ENCODE measurements at places on chromosomes 7 and 10.
A peak's percentile ranks its signal among the peaks of the same experiment; 100 is the strongest.

DNA sequence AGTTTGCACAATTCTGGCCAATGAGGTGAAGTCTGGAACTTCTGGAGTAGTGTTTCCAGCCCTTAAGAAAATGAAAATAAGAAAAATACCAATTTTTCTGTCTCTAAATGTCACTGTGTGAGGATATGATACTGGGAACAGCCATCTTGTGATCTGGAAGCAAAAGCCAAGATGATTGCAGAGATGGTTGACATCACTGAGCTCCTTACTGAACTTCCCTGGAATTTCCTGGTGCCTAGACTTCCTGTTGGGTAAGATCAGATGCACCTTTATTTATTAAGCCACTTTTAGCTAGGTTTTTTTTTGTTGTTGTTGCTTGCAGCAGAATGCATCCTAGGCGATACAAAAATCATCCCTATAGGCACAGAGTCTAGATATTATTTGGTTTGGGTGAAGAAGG is 27.3 kb upstream of the INHBA start:
- no peak for DNase-seq

DNA sequence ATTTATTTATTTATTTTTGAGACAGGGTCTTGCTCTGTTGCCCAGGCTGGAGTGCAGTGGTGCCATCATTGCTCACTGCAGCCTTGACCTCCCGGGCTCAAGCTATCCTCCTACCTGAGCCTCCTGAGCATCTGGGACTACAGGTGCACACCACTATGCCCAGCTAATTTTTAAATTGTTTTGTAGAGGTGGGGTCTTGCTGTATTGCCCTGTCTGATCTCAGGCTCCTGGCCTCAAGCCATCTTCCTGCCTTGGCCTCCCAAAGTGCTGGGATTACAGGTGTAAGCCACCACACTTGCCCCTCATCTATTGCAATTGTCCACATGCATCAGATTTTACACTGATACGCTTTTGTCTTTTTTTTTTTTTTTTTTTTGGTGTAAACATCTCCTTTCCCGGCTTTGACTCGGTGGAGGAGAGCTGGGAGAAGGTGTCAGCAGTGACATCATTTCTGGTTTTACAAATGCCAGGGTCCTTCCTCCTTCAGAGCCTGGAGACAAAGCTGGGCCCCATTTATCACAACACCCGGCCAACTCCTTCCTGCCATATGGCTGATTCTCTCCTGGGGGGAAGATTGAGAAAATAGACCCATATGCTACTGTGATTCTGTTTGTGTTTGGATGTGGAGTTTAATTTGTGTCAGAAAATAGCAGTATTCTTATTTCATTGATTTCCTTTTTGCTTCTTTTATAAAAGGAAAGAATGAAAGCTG is 61.3 kb downstream of the GALNT17 start:
- peak; percentile 44 for DNase-seq

- DNase-seq, result no peak
These were observed 99.9 kb downstream of the CUBN start for GRCh38 chr10:17029581-17030271.

DNA sequence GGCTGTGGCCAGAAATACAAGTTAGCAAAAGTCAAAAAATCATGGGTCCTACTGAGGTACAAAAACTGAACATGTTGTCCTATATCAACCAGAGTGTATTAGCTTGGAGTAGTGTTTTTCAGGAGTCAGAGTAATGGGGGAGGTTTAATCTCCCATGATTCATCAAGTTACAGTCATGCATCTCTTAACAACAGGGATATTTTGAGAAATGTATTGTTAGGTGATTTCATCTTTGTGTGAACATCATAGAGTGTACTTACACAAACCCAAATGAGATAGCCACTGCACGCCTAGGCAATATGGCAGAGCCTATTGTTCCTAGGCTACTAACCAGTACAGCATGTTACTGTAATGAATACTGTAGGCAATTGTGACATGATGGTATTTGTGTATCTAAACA is 14.9 kb upstream of the TES start:
- DNase-seq, result no peak

GRCh38 chr7:134831862-134832261 is 52.4 kb downstream of the CALD1 start:
- DNase-seq, result no peak

GRCh38 chr10:97034301-97034700 is 151.5 kb downstream of the SLIT1 start:
- no peak for DNase-seq

GRCh38 chr7:90771281-90771680 is 175.2 kb downstream of the CDK14 start:
- DNase-seq, result no peak

DNA sequence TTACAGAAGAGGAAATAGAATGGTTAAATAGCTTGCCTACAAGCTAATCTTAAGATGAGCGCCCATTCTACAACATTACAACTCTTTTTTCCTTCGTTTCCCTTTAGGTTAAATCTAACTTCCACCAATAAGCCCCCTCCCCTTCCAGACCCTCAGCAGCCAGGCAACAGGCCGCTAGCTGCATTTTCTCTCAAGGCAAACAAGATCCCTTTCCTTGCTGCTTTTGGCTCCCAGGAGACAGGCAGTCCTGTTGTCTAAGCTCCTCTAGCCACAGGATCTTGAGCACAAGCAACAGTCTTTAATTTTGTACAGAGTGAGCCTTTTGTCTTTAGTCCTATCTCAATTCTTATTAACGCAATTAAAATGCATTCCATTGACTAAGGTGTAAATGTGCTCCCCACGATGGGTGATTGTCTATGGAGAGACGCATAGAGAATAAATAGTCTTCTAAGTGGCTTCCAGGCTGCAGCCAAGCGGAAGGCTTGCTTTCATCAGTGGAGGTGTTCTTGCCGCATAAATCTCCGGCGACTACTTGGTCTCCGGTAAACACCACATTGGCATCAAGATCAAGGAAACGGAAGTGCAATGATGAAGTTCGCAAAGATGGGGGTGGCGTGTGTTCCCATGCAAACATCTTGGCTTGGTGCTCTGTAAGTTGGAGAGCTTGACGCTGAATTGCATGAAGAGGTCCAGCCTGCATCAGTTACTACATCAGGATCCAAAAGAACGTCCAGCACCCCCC is 181.9 kb upstream of the LYZL2 start:
- no peak for DNase-seq

GRCh38 chr10:3173171-3173878 is 743 bp upstream of the PITRM1 start:
- no peak for DNase-seq

GRCh38 chr7:139775829-139776266 is 1.9 kb downstream of the HIPK2 start:
- peak; percentile 69 for DNase-seq

DNA sequence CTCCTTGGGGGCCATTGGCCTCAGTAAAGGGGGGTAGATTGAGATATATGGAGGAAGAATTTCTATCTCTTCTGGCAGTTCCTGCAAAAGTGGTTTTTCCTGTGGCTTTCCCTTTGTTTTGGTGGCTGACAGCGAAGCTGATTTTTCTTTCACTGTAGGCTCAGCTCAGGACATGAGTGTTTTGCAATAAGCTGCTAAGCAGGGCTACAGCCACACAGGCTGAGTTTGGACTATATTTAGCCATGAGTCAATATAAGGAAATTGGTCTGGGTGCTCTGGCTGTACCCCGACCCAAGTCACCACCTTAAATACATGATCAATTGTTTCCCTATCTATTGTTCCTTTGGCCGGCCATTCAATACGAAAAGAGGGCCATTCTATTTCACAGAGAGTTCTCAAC is 212.7 kb upstream of the KCND2 start:
- DNase-seq, result no peak

DNA sequence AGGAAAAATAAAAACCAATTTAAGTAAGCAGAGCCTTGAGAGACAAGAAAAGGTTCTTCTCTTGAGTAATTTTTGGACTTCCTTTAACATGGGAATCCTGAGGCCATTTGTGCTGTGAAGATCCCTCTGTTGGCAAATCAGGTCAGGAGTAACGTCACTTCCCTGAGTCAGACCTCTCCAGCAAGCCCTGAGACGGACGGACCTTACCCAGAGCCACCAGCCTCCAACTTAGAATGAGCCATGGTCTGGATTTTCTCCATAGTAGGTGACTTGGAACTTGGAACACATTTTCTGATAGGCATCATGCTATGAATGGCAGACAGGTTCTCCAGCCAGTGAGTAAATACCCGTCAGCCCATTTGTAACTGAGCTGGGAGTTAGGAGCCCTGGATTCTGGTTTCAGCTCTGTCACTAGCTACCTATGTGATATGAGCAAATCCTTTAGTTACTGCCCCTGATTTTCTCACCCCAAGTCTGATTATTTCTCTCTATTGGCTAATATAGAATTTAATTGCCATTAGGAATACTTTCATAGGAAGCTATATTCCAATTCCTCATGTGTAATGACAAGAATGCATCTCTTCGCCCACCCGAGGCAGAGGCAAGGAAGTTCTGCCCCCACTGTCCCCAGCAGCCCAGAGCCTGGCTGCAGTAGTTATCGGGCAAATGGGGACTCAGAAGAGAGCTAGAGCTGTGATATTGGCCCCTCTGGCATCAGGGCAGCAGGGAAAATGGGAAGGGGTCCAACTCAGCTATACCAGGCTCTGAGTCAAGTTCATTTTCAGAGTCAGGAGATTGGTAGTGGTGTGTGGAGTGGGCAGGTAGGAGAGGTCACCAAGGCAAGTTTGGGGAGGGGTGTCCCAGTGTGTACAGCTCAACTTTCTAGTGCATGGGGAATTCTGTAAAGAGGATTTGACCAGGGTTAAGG is 153.7 kb upstream of the AGK start:
- no peak for DNase-seq

DNA sequence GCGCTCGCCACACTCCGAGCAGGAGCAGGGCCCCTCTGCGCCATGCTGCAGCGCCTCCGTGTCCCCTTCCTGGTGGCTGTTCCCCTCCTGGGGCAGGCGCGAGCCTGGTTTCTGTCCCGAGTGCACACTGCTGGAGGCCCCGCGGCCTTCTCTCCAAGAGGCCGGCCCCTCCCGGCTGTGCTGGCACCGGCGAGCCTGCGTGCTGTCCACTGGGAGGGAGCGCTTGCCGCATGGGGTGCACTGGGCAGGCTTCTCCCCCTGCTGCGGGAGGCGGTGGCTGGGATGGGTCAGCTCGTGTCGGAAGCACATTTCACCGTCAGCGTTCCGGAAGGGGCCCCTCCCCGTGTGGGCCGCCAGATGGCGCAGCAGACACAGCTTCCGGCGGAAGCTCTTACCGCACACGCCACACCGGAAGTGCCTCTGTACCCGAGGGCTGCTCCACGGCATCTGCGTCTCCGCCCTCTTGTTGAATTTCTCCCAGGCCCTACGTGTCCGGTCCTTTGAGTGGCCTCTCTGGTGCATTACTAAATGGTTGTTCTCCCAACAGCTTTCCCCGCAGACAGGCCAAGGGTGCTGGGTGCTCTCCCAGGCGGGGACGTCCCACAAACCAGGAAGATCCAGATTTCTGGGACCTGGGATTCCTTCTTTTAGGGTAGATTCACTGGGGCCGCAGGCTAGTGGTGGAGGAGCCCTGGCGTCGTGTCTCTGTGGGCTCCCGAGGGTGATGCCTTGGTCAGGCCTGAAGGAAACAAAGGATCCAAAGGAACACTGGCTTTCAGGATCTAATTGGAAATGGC is 18.7 kb downstream of the ZNF786 start:
- no peak for DNase-seq

DNA sequence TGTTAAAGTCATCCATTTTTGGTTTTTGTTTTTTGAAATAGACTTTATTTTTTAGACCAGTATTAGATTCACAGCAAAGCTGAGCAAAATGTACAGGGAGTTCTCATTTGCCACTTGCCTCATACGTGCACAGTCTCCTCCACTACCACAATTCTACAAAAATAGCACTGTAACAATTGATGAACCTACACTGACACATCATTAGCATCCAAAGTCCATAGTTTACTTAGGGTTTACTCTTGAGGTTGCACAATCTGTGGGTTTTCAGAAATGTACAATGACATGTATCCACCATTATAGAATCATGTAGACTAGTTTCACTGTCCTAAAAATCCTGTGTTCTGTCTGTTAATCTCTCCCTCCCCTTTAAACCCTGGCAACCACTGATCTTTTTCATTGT is 125.8 kb upstream of the PDSS1 start:
- no peak for DNase-seq

- no peak for DNase-seq
These were observed 162.8 kb downstream of the ELMO1 start for GRCh38 chr7:37285706-37286453.

- no peak for DNase-seq
These were observed 29.6 kb downstream of the POR start for GRCh38 chr7:75944507-75944906.

- no peak for DNase-seq
These were observed 249.8 kb upstream of the HPS1 start for GRCh38 chr10:98696516-98696915.

DNA sequence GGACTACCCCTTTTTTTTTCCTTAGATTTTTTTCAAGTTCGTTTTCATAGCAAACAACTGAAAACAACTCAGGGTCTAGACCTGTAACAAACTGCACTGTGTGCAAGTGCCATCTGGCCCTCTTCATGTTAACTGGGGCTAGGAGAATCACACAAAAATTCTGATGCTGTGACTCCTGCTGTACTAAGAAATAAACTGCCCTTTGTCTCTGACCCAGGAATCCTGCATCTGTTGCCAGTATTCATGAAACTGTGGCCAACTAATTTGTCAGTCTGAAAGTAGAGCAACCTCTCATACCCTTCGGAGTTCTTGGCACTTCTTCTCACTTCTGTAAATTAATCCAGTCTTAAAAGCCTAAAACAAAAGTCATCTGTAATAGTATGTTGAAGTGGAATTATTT is 218.4 kb upstream of the PCDH15 start:
- no peak for DNase-seq

GRCh38 chr10:123584419-123584775 is 81.8 kb upstream of the GPR26 start:
- no peak for DNase-seq

GRCh38 chr7:128302139-128302538 is 41.6 kb downstream of the RBM28 start:
- DNase-seq, result no peak

- DNase-seq, result no peak
These were observed 1.9 kb upstream of the TRPV6 start for GRCh38 chr7:142887282-142888015.

DNA sequence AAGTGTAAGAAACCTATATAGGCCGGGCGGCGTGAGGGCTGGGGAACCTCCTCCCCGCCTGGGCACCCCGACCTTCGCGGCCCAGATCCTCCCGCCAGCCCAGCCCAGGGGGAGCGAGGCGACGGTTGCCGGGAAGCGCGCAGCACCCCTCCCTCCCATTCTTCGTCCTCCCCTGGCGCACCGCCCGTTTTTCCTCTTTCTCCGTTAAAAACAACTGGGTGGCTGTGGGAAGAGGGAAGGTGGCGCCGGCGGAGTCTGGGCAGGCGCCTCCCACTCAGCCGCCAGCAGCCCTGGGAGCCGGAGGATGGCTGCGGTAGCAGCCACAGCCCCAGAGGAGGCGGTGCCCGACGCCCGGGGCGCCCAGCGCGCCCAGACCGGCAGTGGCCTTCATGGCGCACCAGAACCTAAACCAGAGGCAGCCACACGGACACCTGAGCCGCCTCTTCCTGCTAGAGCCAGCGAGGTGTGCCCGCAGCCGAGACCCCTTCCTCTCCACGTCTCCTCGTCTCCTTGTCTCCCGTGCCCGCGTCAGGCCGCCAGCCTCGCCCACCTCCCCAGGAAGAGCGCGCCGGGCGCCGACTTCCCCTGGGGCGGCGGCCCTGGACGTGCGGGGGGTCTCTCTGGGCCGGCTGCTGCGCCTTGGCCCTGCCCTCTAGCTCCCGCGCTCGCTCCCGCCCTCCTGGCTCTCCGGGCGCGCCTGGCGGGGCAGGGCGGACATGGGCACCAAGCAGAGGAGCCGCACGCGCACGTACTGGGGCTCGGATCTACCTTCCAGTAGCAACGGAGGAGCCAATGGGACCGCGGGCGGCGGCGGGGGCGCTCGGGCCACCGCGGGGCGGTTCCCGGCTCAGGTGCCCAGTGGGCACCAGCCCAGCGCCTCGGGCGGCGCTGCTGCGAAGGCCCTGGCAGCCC is 32.8 kb upstream of the SFTPD start:
- DNase-seq, result peak; percentile 58

- DNase-seq, result no peak
These were observed 295.4 kb upstream of the KAT6B start for GRCh38 chr10:74530981-74531380.
